Bronchial epithelial cell (primary cell): ENCODE measurements at places on chromosomes 1 and 21.

- peak; percentile 40 for DNase-seq
Observed at GRCh38 chr21:41068967-41069642, 98.9 kb upstream of the BACE2 start.

- no peak for DNase-seq
Observed at GRCh38 chr1:223087291-223088255, 55.5 kb downstream of the TLR5 start.

- DNase-seq: no peak
Observed at GRCh38 chr1:235366286-235366685, 941 bp upstream of the TBCE start.

DNA sequence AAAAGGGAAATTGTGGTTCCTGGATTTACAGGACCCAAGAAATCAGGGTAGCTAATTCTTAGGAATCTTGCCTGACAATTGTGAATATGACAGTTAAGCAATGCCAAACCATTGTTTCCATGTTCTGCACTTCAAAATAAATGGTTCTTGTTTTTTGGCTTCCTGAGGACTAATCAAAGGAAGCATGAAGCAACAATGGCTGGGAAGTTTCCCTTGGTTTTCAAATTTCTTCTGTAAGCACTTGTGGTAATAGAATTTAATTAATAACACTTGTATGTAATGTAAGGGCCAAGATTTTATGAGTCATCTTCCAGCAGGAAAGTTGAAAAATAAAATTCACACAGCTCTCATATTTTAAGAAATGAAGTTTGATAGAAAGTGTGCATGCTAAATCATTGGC, 31.7 kb downstream of the JAM2 start:
- DNase-seq: no peak

DNA sequence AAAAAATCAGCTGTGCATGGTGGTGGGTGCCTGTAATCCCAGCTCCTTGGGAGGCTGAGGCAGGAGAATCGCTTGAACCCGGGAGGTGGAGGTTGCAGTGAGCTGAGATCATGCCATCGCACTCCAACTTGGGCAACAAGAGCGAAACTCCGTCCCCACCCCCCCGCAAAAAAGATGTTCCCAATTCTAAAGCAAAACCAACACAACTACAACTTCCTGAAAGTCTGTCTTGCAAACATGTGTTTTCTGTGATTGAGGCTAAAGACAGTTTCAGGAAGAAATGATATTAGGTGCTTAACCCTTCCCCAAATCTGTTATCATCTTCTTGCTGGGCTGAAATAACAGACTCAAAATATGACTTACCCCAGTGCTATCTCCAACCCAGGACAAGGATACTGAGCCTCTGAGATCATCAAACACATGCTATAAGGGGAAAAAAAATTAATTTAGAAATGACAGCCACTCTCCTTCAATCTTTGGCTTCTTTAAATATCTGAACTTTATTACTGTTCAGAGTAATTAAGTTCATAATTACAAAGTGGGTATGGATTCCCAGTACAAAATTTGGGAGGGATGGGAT, 28.5 kb downstream of the SORT1 start:
- no peak for DNase-seq

DNA sequence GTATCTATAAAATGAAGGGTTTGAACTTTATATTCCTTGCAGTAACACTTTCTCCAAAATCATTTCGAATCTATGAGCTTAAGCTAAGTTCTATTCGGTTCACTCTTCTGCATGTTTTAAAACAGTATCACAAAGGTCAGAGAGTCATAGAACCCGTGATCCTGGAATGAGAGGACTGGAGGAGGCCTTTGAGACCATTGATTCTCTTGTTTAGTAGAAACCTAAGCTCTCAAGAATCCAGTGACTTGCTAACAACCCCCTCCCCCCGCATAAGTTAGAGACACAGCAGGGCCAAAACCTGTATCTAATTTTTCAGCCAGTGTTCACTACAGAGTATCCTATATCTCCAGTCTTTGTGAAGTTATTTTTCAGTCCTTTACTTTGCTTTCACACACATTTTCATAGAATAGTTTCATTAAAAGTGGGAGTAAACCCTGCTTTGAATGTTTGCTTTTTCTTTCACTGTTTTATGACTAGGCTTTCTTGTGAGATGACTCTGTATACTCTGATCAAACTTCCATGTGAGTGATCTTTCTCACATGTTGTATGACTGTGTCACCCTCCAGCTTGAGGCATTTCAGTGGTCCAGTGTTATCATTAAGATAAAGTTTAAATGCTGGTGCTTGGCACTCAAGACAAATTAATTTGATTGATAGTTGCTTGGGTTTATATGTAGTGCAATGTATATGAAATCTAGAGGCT, 275.4 kb upstream of the SGIP1 start:
- no peak for DNase-seq

- no peak for DNase-seq
Observed at GRCh38 chr1:228920831-228921230, 185.6 kb downstream of the RHOU start.

GRCh38 chr1:4109628-4109940, 209.5 kb upstream of the C1orf174 start:
- DNase-seq: no peak

DNA sequence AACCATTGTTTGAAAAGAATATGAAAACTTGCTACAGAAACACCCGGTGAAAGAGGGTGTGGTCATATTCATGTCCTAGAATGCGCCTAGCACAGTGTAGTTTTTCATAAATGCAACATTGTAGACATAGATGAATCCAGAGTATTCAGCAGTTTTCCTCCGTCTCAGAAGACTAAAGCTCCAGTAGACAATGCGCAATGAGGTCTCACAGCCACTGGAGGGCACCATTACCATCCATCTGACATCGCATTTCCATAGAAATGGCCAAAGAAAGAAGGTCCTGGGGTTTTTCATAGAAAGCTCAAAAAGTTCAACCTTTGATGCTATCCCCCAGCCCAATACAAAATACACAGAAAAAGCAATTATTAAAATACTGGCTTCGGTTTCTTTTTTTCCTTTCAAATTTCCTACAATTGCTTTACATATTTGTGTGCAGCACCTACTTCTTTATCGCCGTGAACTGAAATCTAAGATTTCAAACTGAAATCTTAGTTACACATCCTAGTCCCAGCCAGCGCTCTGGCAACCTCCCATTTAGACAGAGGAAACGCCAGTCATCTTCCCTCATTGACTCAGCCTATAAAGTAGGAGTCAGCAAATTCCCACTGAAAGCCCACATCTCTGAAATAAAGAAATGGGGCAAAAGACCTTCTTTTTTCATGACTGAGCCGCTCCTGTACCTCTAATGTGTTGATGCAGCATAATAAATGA, 3.9 kb upstream of the CD58 start:
- DNase-seq: peak; percentile 55

GRCh38 chr1:179770887-179771502, 27.9 kb downstream of the FAM163A start:
- DNase-seq: no peak

GRCh38 chr1:5659606-5660005, 332.6 kb downstream of the NPHP4 start:
- DNase-seq: no peak

DNA sequence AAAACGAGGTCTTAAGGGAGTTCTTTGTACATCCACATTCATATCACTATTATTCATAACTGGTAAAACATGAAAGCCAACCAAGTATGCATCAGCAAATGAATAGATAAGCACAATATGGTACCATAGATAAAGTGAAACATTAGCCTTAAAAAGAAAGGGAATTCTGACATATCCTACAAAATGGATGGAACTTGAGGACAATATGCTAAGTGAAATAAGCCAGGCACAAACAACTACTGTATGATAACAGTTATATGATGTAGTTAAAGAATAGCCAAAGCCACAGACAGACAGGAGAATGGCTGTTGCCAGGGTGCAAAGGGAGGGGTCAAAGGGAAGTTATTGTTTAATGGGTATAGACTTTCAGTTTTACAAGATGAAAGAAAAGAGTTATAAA, 148.9 kb downstream of the EIF4G3 start:
- DNase-seq: no peak

- peak; percentile 68 for DNase-seq
Observed at GRCh38 chr1:61588736-61589672, 135.9 kb downstream of the TM2D1 start.

DNA sequence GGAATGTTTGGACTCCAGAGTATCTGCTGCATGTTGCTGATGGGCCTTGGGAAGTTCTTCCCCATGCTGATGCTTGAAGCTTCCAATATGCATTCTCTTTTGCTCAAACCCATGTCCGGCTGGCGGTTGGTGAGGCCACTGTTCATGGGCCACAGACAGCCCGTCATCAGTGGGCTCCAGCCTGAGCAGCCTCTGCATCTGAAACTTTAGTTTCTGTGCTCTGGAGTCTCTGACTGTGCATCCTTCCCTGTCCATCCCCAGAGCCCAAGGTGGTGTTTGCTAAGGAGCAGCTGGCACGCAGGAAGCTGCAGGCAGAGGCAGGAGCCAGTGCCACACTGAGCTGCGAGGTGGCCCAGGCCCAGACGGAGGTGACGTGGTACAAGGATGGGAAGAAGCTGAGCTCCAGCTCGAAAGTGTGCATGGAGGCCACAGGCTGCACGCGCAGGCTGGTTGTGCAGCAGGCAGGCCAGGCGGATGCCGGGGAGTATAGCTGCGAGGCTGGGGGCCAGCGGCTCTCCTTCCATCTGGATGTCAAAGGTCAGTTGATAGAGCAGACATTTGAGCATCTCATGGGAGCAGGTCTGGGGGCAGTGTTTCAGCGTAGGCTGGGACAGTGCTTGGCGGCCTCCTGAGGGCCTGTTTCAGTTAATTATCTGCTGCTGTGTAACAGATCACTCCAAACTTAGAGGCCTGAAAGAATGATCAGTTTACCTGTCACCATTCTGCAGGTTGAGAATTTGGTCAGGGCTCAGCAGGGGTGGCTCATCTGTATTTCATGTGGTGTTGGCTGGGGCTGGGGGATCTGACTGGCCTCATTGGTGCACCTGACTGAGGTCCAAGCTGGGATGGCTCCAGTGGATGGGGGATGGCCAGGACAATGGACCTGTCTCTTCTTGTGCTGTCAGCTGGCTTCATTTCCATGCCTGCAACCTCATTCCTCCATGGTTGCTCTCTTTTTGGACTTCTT, 16.6 kb downstream of the OBSCN start:
- no peak for DNase-seq

GRCh38 chr1:59499273-59499942, 202.5 kb downstream of the FGGY start:
- peak; percentile 89 for DNase-seq

DNA sequence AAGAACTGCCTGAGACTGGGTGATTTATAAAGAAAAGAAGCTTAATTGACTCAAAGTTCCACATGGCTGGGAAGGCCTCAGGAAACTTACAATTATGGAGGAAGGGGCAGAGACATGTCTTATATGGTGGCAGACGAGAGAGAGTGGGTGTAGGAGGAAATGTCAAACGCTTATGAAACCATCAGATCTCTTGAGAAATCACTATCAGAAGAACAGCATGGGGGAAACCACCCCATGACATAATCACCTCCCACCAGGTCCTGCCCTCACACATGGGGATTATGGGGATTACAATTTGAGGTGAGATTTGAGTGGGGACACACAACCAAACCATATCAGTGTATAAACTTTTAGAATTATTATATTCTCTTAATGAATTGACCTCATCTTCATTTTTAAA, 335.9 kb upstream of the DPYD start:
- DNase-seq: no peak

DNA sequence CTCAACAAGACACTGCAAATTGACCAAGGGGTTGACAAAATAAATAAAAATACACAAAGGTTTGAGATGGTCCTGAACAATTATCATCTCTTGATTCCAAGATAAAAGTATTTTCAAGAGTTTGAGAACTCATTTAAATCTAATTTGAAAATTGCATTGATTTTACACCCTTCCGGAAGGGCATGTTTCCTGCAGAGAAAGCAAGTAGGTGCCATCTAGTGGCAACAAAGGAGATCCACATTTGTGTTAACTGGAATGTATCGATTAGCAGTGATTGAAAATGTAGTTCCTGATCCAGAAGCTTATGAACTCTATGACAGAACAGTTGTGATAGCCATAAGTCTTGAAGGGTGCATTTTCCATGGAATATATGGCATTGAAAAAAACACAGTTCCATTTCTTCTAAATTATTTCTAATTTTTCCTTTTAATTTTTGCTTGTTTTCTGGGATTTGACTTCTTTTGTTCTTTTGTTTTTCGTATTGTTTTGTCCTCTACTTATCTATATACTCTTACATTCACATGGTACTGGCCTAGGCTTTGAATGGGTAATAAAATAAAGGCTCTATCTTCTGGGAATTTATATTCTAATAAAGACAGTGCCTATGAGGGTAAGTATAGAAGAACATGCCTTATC, 143.7 kb downstream of the DNM3 start:
- peak; percentile 61 for DNase-seq

- no peak for DNase-seq
Observed at GRCh38 chr1:63772876-63773275, 941 bp upstream of the ROR1 start.

DNA sequence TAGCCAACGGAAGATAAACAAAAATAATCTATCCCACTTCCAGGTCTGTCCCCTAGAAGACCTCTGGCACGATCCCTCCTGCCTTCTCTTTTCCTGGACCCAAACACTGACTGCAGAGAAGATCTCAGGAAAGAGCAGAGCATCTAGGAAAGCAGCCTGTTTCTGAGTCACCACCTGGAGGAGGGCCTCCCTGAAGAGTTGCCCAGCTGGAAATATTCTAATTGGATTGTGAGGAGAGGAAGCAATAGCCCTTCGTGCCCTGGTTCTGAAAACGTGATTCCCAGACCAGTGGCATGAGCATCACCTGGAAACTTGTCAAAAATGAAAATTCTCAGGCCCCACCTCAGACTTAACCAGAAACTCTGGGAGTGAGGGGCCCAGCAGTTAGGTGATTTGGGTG, 411.1 kb downstream of the SETD4 start:
- peak; percentile 35 for DNase-seq

DNA sequence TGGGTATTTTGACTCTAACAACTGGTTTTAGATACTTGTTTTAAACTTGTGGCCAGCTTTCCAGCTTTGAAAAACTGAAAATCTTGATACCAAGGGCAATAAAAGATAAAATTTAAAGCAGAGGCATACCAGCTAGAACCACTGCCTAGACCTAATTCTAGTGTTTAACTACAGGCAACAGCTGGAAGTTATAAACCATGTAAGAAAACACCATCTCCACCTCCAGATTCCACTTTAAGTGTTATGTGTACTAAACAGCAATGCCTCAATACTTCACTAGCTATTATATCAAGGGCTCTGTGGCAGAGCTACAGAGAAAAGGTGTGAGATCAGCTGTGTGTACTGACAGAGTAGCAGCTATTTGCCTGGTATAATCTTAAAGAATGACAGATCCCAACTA, 69.5 kb downstream of the LPAR3 start:
- no peak for DNase-seq

DNA sequence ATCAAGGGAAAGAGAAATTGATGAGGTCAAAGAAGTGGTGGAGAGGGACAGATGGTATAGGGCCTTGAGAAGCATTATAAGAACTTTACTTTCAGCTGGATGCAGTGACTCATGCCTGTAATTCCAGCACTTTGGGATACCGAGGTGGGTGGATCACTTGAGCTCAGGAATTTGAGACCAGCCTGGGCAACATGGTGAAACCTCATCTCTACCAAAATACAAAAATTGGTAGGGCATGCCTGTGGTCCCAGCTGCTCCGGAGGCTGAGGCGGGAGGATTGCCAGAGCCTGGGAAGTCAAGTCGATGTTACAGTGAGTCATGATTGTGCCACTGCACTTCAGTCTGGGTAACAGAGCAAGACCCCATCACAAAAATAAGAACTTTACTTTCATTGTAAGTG, 5.7 kb downstream of the TMEM50A start:
- DNase-seq: peak; percentile 68
